ENCODE measurements at places on chromosomes 13 and 19.

DNA sequence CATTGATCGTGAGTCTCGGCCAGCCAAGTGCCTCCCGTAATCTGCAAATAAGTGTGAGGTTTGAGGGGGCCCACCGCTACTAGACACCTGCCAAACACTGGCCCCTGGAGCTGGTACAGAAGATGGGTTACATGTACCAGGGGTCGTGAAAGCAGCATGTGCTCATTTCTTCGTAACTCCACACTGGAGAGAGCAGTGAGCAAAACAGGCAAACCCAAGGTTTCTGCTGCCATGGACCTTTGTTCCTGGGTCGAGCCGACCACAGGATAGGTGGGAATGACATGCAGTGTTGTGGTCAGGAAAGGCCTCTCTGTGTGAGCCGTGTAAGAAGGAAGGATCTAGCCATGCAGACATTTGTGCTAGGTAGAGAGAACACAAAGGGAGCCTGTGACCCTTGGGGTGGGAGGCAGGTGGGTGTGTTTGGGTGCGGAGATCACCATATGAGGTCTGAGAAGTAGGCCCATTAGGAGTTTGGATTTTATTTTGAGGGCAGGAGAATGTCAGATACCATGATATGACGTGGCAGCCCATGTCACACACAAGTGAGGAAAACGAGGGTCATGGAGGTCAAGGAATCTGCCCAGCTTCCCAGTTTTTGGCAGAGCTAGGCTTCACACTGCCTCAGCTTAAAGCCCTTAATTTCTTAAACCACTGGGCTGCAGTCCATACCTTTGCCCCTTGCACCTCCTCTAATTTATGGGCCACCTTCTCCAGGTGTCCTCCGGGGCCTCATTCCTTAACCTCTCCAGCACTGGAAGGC is 919 bp downstream of the GTF3A start:
- no peak for DNase-seq

DNA sequence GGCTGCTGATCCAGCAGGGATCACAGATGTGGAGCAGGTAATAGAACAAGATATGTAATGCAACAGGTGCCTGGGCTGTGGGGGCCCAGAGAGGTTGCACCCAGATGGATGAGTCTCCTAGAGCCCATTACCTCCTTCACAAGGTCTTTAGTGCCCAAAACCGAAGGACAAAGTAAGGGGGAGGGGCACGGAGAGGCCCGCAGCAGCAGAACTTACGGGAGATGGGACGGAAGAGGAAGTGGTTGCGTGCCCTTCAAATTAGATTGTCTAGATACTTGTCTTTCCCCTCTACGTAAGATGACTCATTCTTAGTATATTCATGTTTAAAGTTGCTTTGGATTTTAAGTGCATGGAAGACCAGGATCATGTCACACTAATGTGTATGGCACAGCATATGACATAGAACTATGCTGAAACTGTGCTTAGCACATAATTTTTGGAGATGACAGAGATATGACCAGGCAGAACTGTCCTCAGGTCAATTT is 5.7 kb upstream of the MRPS31 start:
- no peak for DNase-seq

- no peak for DNase-seq
These were observed 46.0 kb downstream of the RBM26 start for GRCh38 chr13:79360095-79360494.

DNA sequence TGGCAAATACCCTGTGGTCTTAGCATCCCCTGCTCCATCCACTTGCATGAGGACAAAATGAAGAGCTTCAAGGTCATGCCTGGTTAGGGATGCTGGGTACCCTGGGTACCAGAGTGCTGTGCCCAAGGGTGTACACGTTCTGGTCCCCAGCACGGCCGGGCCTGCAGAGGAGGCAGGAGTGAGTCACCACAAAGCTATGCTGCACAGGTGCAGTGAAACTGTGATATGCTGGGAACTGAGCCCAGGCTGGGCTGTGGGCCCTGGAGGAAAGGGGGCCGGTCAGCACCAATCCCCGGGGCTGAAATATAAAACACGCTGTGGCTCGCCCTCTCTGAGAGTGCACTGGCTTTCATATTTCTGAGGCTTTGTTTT is 95.1 kb downstream of the TSHZ3 start:
- no peak for DNase-seq

DNA sequence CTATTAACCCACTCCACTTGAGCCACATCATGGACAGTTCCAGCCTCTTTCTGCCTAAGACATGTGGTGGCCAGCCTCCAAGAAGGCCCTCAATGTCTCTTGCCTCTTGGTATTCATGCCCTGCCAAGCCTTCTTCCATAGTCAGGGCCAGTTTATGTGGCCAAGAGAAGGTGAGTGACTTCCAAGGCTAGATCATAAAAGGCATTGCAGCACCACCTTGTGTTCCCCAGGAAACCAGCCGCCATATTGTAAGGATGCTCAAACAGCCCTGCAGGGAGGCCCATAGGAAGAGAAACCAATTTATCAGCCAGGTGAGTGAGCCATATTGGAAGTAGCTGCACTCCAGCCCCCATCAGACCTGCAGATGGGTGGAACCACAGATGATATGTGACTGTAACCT is 12.3 kb upstream of the DNMT1 start:
- DNase-seq, result no peak

DNA sequence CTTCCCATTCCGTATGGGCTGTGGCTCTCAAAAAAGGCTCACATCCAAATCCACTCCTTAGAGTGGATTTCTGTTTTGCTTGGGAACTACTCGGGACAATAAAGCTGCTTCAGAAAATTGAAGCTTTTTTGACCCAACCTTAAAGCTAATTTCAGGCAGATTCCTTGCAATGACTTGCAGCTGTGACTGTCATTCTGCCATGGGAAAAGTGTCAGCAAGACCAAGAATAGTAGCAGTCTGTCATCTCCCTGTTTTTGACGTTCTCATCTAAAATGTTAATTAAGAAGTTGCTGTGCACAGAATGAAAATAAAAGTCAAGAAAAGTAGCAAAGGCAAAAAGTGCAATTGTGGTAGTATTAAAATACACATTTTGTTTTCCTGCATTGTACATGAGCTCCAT is 304.7 kb downstream of the COG6 start:
- DNase-seq, result no peak

GRCh38 chr13:99273128-99273527 is 14.9 kb upstream of the GPR18 start:
- no peak for DNase-seq

DNA sequence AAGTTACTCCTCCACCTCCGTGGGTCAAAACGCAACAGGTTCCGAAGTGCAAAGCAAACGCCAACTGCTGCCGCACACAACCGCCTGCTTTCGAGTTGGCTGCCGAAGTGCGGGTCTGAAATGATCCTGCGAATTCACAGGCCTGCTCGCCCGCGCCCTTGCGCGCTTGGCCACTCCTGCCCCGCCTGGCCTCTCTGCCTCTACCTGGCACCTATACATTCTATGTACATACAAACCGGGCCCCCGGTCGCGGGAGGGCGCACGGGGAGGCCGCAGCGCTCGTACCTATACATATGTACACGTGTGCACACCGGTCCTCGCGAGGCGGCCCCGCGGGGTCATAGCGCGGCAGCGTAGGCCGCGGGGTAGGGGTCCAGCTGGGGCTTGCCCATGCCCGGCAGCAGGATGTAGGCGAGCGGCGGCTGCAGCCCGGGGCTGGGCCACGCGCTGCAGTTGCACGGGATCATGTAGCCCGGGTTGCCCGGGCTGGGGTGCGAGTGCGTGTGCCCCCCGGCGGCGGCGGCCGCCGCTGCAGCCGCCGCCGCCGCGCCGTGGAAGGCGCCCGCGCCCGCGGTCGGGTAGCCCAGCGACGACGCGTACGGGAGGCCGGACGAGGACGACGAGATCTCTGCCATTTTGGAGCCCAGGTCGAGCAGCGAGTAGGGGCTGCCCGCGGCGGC is 1.3 kb downstream of the SOX21 start:
- peak; percentile 80 for DNase-seq

DNA sequence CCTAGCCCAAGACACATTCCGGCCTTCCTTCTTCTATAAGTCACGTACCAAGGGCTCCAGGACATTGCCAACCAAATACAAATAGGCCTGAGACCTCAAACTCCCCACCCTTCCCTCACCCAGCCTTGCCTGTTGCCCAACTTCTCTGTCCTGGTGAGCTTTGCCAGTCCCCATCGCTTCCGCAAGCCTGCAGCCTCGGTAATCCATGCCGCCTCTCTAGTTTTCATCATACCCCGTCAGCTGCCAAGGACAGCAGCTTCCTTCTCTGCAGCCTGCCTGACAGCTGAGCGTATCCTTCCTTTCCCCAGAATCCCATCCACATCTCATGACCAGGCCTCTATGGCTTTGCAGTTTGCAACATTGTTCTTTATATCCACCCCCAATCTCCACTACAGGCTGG is 36.6 kb upstream of the POMP start:
- no peak for DNase-seq
